ENCODE measurements at places on chromosomes 4 and X.

- DNase-seq = no peak
Measured at GRCh38 chrX:87489071-87489470, 28.5 kb upstream of the KLHL4 start.

GRCh38 chr4:39045827-39046221 is 13.6 kb upstream of the TMEM156 start:
- peak; percentile 28 for DNase-seq

DNA sequence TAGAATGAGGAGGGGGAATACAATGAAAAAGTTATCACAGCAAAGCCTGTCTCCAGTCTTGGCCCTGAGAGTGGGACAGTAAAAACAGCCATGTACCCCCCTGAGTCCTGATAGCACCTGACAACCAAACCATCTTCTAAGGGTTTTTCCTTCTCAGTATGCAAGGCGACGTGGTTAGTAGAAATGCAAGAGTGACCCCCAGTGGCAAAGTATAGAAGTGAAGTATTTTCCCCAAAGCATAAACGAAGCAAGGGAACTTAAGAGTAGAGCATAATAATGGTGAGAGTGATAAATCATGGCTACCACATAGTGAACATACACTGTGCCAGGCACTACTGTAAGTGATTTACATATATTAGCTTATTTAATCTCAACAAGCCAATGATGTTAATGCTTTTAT is 52.8 kb downstream of the FAM47C start:
- peak; percentile 36 for DNase-seq

GRCh38 chrX:47831788-47832187 is 4.9 kb upstream of the ZNF81 start:
- DNase-seq = peak; percentile 43

GRCh38 chr4:122901247-122902010 is 21.0 kb downstream of the NUDT6 start:
- DNase-seq = no peak

- peak; percentile 34 for DNase-seq
Measured at GRCh38 chr4:66404141-66404540, 733.9 kb upstream of the EPHA5 start.

- DNase-seq = peak; percentile 1
Measured at GRCh38 chr4:132056496-132056895, 1092.6 kb upstream of the PCDH10 start.

DNA sequence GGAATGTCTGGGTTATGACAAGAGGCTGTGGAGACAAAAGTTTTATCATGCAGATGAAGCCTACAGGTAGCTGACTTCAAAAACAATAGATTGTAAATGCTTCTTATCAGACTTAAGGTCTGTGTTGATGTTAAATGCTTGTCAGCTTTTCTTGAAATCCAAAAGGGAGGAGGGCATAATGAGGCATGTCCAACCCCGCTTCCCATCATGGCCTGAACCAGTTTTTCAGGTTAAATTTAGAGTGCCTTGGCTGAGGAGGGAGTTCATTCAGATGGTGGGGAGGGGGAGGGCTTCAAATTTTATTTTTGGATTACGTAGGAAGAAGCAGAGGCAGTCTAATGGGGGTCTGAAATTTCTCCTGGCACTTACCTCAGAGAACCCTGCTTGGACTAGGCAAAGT is 207.7 kb upstream of the HDX start:
- no peak for DNase-seq

- DNase-seq = no peak
Measured at GRCh38 chr4:47939456-47939855, 25.1 kb upstream of the NFXL1 start.

All from EH (cell line).